Activated CD4-positive, CD25-positive, alpha-beta regulatory T cell treated with anti-CD3 and anti-CD28 coated beads, Interleukin-2, amount 50 U/mL, for 24 hours (primary cell): ENCODE measurements at places on chromosomes 7 and 10.

DNA sequence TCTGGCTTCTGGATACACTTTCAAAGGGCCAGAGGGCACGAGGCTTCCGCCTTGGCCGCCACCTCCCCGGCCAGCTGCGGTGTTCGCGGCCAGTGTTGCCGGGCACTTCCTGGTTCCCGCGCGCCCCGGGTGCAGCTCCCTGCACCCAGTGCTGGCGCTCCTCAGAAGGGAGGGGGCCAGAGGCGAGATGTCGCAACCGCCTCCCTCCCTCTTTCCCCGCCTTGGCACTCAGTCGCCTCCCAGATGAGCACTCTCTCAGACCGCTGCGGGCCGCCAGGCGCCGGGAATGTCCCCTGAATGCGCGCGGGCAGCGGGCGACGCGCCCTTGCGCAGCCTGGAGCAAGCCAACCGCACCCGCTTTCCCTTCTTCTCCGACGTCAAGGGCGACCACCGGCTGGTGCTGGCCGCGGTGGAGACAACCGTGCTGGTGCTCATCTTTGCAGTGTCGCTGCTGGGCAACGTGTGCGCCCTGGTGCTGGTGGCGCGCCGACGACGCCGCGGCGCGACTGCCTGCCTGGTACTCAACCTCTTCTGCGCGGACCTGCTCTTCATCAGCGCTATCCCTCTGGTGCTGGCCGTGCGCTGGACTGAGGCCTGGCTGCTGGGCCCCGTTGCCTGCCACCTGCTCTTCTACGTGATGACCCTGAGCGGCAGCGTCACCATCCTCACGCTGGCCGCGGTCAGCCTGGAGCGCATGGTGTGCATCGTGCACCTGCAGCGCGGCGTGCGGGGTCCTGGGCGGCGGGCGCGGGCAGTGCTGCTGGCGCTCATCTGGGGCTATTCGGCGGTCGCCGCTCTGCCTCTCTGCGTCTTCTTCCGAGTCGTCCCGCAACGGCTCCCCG lies at the start of gene FFAR4:
Gene FFAR4 (plus strand): TSS at position 231 of the 842 bp plus-strand sequence. CDS start 56 bp downstream, at position 287.
- ATAC-seq, result no peak

- ATAC-seq, result no peak
Measured at GRCh38 chr10:19077276-19077675, 28.7 kb downstream of the MALRD1 start.

- no peak for ATAC-seq
Measured at GRCh38 chr7:101234636-101235035, 3.0 kb downstream of the CLDN15 start.

DNA sequence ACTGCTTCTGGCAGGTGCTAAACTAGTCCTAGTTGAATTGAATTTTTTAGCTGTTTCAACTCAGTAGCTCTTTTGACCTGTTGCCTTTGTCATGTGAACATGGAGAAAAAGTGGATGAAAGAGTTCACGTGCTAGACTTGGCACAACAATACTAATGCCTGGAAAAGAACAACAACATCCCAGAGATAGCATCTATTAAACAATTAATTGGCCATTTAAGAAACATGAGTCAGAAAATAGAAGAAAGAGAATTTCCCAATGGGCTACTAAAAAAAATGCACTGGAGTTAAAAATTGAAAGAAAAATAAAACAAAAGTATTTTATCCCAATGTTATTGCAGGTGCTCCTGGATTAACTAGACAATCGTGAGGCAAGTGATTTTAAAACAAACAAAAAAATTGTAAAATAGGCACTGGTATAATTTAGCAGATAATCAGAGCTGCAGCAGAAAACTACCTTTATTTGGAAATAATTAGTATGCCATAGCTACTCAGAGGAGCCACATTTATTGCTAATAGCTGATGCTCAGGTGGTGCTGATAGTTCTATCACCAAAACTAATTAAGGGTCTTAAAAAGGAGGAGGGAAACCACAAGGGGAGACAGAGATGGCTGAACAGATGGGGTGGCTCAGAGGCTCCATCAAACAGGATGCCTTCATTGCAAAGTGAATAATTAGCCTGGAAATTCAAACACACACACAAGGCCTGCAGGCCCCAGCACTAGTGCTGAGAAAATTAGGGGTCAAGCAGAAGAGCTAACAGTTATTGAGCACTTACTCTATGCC lies 17.6 kb downstream of the CCDC71L start:
- ATAC-seq, result no peak

GRCh38 chr10:99912041-99912440 lies 97.7 kb downstream of the DNMBP start:
- no peak for ATAC-seq

DNA sequence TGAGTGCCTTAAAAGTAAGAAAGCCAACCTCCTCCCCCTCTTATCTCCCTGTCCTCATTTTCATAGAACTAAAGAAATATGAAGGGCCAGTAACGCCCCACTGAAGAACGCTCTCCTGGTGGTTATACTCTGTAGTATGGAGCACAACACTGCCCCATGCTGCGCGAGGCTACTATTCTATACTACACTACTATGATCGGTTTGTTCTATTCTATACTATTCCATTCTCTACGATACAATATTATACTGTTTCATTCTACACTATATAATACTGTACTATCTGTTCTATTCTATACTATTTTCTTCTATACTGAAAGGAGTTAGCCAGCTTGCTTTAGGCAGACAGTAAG lies 34.8 kb downstream of the DIP2C start:
- ATAC-seq, result no peak

DNA sequence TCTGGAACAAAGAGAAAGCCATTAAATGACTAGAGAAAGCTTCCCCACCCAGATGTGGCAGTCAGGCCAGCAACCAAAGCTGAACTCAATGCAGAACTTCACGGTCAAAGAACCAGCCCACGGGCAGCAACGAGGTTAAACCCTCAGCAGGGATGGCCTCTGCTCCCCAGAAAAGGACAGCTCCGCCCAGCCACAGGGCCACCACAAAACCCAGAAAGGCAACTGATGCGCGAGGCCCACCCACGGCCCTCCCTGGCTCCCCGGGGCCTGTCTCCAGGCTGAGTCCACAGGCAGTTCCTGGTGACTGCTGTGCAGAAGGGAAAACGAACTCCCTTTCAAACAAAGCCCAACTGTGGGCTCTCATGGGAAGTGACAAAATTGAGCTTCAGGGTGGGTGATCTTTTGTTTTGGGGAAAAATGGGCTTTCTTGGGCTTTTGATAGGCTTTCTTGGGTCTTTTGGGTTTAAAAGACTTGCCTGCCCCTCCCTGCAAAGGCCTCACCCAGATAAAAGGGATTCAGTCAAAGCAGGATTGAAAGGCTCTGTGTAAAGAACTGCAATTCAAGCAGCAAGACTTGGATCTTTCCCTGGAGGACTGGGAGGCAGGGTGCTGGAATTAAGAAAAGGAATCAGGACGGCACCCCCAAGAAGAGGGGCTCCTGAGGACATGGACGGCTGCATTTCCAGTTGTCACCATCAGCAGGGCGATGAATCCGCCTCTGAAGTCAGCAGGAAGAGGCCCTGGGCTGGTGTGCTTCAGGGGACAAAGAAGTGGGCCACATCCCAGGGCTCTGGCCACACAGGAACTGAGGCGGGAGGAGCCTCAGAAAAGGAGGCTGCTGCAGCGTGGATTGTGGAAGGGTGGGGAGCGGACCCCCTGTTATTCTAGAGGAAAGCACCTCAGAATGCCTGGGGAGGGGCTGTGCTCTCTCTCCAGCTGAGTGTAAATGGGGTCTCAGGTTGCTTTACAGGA lies 209.9 kb downstream of the USP6NL start:
- ATAC-seq, result no peak

GRCh38 chr10:6621536-6621935 lies 41.5 kb upstream of the PRKCQ start:
- ATAC-seq, result no peak

DNA sequence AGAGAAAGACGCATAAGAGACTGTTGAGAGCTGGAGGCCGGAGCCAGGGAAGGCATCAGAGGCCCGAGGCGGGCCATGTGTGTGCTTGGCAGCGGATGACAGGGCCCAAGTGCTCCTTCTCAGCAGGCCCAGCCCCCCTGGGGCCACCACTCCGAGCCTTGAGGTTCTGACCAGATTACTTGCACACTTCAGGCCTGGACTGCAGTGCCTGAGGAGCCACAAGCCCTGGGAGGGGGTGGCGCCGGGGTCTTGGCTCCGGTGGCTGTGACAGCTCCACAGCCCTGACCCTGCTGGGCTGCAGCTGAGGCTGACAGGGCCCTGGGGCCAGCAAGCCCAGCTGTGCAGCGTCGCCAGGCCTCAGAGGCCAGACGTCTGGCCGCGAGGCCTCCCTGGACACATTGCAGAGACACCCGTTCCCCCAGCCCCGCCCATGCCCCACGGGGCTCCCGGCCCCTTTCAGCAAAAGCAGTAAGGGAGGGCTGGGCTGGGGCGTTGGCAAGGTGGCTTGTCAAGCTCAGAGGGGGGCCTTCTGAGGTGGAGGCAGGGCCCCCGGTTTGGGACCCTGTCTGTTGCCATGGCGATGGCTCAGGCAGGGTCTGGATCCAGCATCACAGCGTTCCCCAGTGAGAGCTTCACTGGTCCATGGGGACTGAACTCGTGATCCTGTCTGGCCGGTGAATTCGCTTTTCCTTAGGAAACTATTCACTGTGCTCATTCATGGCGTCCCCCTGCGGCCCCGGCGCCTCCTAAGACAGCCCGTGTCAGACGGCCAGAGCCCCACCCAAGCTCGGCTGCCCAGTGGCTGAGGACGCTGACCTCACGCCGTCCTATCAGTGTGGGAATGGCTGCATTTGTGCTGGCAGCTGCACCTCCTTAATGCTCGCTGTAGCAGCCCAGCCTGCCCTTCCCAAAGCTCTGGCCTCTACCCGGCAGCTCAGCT lies 5.7 kb downstream of the ELN start:
- no peak for ATAC-seq

DNA sequence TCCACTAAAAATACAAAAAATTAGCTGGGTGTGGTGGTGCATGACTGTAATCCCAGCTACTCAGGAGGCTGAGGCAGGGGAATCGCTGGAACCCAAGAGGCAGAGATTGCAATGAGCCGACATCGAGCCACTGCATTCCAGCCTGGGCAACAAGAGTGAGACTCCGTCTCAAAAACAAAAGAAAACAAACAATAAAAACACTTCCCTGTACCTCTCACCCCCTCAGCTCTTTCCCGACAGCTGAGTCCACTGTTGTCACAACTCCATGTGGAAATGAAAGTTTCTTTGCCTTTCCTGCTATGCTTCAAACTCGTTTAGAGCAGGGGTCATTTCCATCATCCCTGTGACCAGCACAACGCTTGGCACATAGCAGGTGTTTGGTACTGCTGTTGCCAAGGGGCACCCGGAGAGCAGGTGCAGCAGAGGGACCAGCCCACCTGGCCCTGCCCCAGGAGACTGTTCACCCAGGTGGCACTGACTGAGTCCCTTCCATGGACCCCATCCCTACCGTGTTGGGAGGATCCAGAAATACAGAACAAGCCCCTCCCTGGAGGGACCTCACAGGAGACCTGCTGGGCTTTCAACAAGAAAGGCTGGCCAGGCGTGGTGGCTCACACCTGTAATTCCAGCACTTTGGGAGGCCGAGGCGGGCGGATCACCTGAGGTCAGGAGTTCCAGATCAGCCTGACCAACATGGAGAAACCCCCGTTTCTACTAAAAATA lies 4.9 kb downstream of the TMEM130 start:
- ATAC-seq, result no peak

DNA sequence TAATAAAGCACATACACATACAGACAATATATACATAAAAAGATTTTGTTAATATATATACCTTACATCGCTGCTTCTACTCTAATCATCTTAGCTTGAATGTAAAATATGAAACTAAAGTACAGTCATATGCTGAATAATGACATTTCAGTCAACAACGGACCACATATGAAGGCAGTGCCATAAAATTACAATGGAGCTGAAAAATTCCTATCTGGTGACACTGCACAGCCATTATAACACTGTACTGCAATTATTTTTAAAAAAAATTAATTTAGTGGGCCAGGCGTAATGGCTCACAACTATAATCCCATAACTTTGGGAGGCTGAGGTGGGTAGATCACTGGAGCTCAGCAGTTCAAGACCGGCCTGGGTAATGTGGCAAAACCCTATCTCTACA lies 122.3 kb downstream of the JMJD1C start:
- ATAC-seq, result no peak

- no peak for ATAC-seq
Measured at GRCh38 chr7:40122940-40123254, 11.5 kb downstream of the MPLKIP start.

DNA sequence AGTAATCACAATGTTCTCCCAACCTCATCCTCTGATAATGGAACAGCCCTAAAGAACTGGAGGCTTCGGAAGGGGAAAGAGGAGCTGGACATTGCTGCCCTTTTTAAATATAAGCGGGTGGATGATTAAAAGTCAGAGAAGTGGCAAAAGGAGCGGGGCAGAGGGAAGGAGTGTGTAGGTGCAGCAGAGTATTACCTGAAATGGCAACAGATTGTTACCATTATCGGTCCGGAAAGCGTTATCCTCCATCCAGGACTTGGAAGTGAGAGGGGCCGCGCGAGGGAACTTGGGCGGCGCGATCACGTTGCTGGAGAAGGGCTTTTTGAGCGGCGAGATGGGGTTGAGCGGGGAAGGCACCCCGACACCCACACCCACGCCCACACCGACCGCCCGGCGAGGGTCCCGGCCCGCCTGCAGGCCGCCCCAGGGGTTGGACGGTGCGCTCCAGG lies 51.7 kb downstream of the CPEB3 start:
- ATAC-seq, result no peak

DNA sequence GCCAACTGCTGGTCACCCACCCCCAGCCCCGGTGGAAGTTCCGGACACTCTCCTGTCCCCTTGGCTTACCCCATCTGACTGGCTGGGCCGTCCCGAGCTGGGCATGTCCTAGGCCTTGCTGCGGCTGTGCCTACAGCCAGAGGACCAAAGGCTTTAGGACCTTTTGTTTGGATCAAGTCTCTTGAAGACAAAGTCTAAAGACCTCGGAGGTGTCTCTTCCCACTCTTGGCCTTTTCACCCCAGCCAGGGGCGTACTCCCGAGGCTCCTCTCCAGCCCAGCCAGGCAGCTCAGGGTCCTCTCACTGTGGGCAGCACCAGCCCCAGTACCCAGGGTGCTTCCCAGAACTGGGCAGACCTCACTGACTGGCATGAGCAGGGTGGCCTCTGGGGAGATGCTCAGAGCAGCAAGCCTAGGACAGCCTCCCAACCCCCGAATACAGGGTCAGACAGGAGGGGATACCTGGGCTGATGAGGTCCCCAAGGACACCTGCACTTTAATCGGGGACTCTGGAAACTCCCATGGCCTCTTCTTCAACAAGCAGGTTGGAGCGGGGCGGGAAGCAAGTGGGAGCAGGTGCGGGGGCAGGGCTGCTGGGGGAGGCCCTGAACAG lies 2.7 kb upstream of the PWWP2B start:
- ATAC-seq, result no peak

DNA sequence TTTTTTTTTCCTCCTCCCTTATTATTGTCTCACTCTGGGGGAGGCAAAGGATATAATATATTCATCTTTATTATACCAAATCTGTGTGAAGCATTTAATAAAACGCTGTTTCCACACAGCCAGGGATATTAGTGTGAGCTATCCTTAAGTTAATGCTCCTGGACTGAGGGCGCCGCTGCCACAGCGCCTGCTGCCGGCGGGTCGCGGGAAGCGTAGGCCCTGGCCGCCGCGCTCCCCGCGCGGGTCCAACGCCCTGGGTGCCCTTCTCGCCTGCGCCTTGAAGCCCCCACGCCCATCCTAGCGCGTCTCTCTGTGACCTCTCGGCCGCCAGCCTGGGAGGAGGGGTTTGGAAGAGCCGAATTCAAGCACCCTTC lies 9.5 kb upstream of the LBX1 start:
- peak; percentile 70 for ATAC-seq

GRCh38 chr7:131948434-131949053 lies 392.1 kb upstream of the PODXL start:
- no peak for ATAC-seq
